CD4-positive, alpha-beta memory T cell (primary cell): ENCODE measurements at places on chromosomes 7 and 10. TPM values are rescaled to one million over a fixed set of nuclear protein-coding genes. Genes with fewer than 3 reads are reported as not detected.

Gene LMBR1
- total RNA-seq = 97.4 TPM

Gene ANKIB1
- 77.7 TPM for total RNA-seq

Gene PVRIG
- 85.2 TPM for total RNA-seq

Gene IDI2
- total RNA-seq = not detected

Gene SUMF2
- 177 TPM for total RNA-seq

Gene ZFYVE27
- 64.5 TPM for total RNA-seq

Gene HOXA1
- 0.75 TPM for total RNA-seq

Gene MAGI2
- total RNA-seq = 0.25 TPM

Gene LHFPL3
- total RNA-seq = not detected

Gene HTR7
- total RNA-seq = not detected

Gene OPALIN
- total RNA-seq = not detected

Gene SPDYE6
- not detected for total RNA-seq

Gene ABCF2
- total RNA-seq = 31.4 TPM

Gene TRIM50
- total RNA-seq = not detected

Gene BTAF1
- 76.9 TPM for total RNA-seq

Gene LIPN
- total RNA-seq = not detected

Gene USP6NL
- total RNA-seq = 4.8 TPM

Gene CUZD1
- 3.8 TPM for total RNA-seq

Gene CRHR2
- total RNA-seq = not detected

Gene WBP1L
- 41.1 TPM for total RNA-seq

Gene PTPN20
- 1.0 TPM for total RNA-seq

Gene CRYGN
- total RNA-seq = not detected

Gene COL17A1
- total RNA-seq = not detected

Gene DCLRE1C
- total RNA-seq = 31.2 TPM

Gene GIMAP7
- total RNA-seq = 476 TPM

Gene KCP
- 0.55 TPM for total RNA-seq

Gene BHLHA15
- total RNA-seq = not detected

Gene ITIH5
- total RNA-seq = not detected

Gene NKX1-2
- not detected for total RNA-seq

Gene CHAT
- total RNA-seq = not detected

Gene HECW1
- total RNA-seq = not detected

Gene MMD2
- not detected for total RNA-seq

Gene ABCB1
- 24.8 TPM for total RNA-seq

Gene DOCK4
- 1.2 TPM for total RNA-seq

Gene TMEM130
- total RNA-seq = not detected

Gene ANKRD7
- total RNA-seq = not detected

Gene PRDX3
- total RNA-seq = 38.2 TPM

Gene FXYD4
- total RNA-seq = not detected

Gene ARHGAP19
- total RNA-seq = 17.0 TPM

Gene FZD8
- total RNA-seq = 0.93 TPM

Gene CALHM1
- total RNA-seq = not detected

Gene ARPC1B
- 191 TPM for total RNA-seq
